ENCODE measurements at places on chromosomes 4 and X. TPM values are rescaled to one million over a fixed set of nuclear protein-coding genes. Genes with fewer than 3 reads are reported as not detected.

The BEND2 gene
- total RNA-seq: not detected

The TECRL gene
- total RNA-seq: not detected

The CXCL13 gene
- total RNA-seq: not detected

The TLR1 gene
- 0.22 TPM for total RNA-seq

The PITX2 gene
- 0.63 TPM for total RNA-seq

The CFAP99 gene
- 0.16 TPM for total RNA-seq

The LPAR4 gene
- total RNA-seq: not detected

The UGT2B17 gene
- not detected for total RNA-seq

The MND1 gene
- 11.6 TPM for total RNA-seq

The PAGE1 gene
- total RNA-seq: not detected

The ADAM29 gene
- total RNA-seq: not detected

The ITGB1BP2 gene
- total RNA-seq: 0.44 TPM

The CTAG1B gene
- total RNA-seq: not detected

The CLDN34 gene
- not detected for total RNA-seq

The CDKL2 gene
- 0.53 TPM for total RNA-seq

The CACNA1F gene
- not detected for total RNA-seq

The SLC49A3 gene
- 0.21 TPM for total RNA-seq

The USP46 gene
- 6.1 TPM for total RNA-seq

The KLB gene
- total RNA-seq: 0.14 TPM

The LAP3 gene
- total RNA-seq: 47.0 TPM

The DMP1 gene
- total RNA-seq: not detected

The BTC gene
- 0.91 TPM for total RNA-seq

The ZGRF1 gene
- total RNA-seq: 3.4 TPM

The SOWAHB gene
- total RNA-seq: 0.02 TPM

The MXRA5 gene
- total RNA-seq: not detected

The HSFX3 gene
- total RNA-seq: not detected

The CYBB gene
- total RNA-seq: 0.03 TPM

The PNCK gene
- total RNA-seq: 0.21 TPM

The OCRL gene
- total RNA-seq: 25.5 TPM

The POLN gene
- total RNA-seq: 0.53 TPM

The PAGE4 gene
- total RNA-seq: not detected

The TEX11 gene
- not detected for total RNA-seq

The CHST7 gene
- 40.9 TPM for total RNA-seq
